Eye (tissue), 1 donor: ENCODE measurements at places on chromosomes 12 and 14.

- DNase-seq, result peak; percentile 56
Measured at GRCh38 chr12:2552000-2552756, 242.6 kb upstream of the FKBP4 start.

DNA sequence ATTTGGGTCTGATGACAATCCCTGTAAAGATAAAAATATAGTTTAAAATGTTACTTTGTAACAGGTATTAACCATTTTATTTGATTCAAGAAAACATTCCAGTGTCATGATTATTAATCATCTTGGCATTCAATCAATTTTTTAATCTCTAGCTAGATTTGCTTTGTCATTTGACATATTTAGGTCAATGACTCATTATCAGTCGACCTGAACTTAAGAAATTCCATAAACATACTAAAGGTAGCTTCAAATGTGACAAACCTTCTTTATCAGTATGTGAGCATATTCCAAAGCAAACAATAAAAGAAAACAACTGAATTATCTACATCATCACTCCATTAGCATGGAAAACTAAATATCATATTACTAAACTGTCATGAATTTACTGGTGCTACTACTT is 50.8 kb upstream of the CDKL1 start:
- DNase-seq, result no peak

DNA sequence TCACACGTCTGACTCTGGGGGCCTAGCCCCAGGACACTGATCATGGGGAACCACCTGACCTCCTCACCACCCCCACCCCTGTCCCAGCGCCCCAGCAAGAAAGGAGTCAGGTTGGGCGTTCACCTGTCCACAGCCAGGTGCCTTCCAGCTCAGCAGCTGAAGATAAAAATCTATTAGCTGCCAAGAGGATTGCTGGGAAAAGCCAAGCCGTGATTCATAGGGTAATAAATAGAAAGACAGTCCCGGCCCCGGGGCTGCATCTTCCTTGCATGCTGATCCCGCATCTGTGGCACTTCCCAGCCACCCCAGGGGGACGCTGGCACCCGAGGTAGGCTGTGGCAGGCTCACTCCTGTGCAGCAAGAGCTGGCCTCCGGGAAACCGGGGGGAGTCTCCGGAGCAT is 70.2 kb upstream of the NCOR2 start:
- DNase-seq, result no peak

GRCh38 chr14:54312166-54312801 is 84.5 kb upstream of the CDKN3 start:
- no peak for DNase-seq

DNA sequence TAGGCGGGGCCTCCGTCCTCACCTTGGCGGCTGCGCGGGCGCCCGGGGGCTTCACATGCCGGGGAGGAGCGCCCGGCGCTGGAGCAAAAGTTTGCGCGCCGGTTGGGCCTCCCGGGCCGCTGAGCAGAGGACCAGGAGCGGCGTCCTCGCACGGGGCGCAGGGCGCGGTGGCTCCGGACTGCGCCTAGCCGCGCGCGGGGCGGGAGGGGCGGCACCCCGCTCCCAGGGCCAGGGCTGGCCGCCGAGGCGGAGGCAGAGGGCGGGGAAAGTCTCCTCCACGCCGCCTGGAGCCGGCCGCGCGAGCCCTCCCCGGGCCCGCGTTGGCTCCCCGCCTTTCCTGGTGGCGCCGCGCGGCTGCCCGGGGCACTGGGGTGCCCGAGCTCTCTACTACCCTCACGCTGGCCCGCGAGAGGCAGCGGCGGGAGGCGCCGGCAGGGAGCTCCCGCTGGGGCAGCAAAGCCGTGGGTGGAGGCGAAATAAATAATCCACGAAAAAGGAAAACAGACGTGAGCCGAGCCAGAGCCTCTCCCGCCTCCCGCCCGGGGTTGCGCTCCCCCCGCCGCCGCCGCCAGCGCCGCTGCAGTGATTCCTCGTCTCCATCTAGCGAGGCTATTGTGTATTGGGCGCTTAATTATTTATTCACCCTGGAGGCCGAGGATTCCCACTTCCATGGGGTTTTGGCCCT is 400 bp upstream of the PRIMA1 start:
- peak; percentile 86 for DNase-seq

GRCh38 chr12:107344035-107344808 is 250.9 kb upstream of the CRY1 start:
- DNase-seq, result no peak

GRCh38 chr14:67268426-67269150 is 27.4 kb downstream of the PALS1 start:
- peak; percentile 42 for DNase-seq

- DNase-seq, result peak; percentile 69
Measured at GRCh38 chr12:20438299-20438779, 70.0 kb downstream of the PDE3A start.

GRCh38 chr12:27123642-27124041 is 41.3 kb upstream of the C12orf71 start:
- DNase-seq, result peak; percentile 5

DNA sequence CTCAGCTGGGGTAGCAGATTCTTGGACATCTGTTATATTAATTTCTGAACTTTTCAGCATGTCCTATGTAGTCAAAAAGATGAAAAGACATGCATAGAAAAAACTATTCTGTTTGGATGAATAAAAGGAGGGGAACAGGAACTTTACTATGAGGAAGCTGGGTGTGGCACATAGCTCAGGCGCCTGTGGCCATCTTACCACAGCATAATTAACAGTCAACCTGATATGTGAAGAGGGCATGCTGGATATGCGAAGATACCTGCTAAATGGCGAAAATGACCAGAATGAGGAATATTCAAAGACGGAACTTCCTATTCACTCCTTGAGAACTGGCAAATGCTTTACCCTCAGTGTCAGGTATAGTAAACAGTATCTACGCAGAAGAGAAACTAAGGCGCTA is 18.4 kb downstream of the SETD3 start:
- no peak for DNase-seq

GRCh38 chr14:58501214-58501816 is 73.8 kb downstream of the KIAA0586 start:
- DNase-seq, result peak; percentile 76

- DNase-seq, result no peak
Measured at GRCh38 chr14:99941211-99941610, 124.0 kb upstream of the EVL start.

GRCh38 chr14:89892953-89893352 is 61.6 kb downstream of the EFCAB11 start:
- DNase-seq, result no peak

DNA sequence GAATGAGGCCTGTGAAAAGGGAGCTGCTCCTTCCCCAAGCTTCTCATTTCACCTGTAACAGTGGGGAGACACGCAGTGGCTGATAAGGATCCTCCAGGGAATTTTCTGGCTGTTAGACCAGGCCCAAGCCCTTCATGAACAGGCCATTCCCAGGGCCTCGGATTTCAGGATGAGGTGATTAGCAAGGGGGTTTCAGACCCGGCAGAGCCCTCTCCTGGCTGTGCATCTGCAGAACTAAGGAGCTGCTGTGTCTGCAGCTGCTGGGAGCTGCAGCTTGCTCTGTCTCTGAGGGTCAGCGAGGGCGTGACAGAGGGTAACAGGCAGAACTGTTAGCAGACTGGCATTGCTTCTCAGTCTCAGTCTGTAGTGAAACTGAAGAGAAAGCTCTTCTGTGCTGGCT is 110.4 kb downstream of the KCNA5 start:
- peak; percentile 34 for DNase-seq

GRCh38 chr12:96404696-96405095 is 4.5 kb upstream of the CDK17 start:
- DNase-seq, result no peak

- DNase-seq, result no peak
Measured at GRCh38 chr14:72771561-72771960, 122.3 kb downstream of the DPF3 start.

GRCh38 chr14:46369391-46369790 is 282.2 kb downstream of the RPL10L start:
- peak; percentile 82 for DNase-seq

DNA sequence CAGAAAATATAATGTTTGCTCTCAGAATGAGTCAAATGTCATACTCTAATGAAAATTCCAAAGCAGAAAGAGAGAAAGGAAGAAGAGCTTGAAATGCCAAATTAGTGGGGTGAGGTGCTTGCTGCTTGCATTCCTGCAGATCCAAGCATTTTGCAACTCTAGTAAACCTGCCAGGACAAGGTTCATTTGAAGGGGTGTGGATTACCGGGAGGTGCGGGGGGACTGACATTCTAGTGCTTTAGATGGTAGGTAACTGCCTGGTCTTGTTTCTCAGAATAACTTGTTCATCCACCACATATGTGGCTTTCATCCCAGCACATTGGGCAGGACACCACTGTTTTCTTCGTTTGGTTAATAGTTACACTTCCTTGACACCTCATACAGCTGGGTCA is 144.4 kb downstream of the AKAP6 start:
- DNase-seq, result peak; percentile 57

GRCh38 chr12:45827974-45828373 is 98.5 kb downstream of the ARID2 start:
- no peak for DNase-seq

- peak; percentile 68 for DNase-seq
Measured at GRCh38 chr12:132400011-132400641, 70.7 kb upstream of the GALNT9 start.

DNA sequence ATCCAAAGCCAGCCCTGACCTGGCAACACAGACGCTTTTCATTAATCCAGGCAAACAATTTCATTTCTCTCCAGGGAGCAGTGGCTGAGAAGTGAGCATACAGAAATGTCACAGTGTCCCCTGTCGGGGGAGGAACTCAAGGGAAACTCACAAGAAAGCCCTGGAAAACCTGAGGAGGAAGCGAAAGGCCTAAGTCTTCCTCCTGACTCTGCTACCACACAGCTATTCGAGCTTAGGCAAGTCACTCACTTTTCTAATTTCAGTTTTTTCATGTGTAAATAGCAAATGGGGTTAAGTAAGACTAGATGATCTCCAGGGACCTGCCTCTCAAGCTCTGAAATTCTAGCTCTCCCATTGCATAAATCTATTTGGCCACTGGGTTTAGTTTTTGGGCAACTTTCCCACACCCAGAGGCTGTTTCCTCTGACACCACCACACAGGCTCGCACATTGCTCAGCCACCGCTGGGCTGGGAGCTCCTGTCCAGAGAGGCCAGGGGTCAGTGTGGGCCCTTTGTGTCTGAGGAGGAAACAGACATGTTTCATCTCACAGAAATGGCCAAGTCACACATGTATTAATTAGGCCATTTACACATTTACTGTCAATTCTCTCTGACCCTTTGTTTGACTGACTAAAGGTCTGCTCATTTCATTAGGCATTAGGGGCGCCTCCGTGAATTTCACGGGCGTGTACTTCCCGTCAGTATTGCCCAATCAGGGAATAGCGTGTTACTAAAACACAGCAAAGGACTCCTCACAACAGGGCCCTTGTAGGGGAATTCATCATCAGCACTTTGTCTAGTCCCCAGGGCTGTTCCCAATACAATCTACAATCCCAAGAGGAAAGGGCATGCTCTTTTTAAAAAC is 9.8 kb upstream of the PNMA1 start:
- DNase-seq, result peak; percentile 66

DNA sequence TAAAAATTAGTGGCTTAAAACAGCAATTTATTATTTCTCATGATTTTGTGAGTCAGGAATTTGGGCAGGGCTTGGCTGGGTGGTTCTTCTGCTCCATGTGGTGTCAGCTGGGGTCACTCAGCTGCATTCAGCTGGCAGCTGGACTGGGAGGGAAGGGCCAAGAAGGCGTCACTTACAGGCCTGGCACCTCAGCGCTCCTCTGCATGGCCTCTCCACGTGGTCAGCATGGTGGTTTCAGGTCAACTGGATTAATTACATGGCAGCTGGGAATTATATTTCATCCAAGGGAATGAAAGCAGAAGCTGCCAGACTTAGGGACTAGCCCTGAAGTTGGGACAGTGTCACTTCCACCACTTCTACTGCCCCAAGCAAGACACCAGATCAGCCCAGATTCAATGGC is 27.5 kb upstream of the IRF2BPL start:
- no peak for DNase-seq

DNA sequence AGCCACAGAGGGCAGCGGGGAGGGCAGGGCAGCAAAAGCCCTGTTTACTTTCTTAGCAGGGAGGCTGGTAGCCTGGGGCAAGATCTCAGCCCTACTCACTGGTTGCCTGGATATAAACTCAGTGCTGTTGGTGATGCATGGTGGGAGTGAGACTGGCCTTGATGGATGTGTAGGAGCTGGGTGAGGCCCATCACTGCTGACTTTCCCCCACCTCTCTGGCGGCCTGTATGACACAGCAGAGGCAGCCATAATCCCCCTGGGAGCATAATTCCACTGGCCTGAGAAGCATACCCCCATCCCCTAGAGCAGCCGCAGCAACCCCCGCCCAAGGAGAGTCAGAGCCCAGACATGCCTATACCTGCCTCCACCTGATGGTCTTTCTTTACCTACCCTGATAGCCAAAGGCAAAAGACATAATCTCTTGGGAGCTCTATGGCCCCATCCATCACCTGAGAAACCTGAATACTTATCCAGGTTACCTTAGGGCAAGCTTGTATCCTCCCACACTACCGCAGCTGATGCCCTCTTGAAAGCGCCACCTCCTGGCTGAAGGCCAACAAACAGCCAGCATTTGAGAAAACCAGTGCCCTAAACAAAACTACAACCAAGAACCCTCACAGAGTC is 59.3 kb downstream of the DNAI7 start:
- DNase-seq, result no peak

GRCh38 chr14:90759370-90760077 is 56.7 kb downstream of the TTC7B start:
- DNase-seq, result no peak

- DNase-seq, result no peak
Measured at GRCh38 chr12:56935752-56936151, 1.5 kb upstream of the SDR9C7 start.

GRCh38 chr14:91774140-91775096 is 42.5 kb upstream of the CATSPERB start:
- DNase-seq, result no peak

DNA sequence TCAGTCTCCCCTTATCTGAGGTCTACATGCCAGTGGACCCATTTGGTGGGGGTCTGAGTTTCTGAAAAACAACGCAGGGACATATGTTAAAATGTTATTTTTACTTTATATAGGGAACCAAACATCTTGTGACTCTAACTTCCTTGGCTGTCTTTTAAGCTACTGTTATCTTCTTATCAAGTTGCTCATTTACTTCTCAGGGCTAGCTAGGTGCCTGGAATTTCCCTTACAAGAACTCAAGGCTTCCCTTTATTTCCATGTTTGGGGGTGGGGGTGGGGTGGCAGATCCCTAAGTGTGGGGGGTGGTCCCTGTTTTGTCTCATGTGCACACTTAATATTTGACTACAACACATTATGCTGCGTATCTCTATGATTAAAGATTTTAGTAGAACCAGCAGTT is 31.6 kb downstream of the PPP1R36 start:
- no peak for DNase-seq

GRCh38 chr12:67515679-67516340 is 132.7 kb upstream of the DYRK2 start:
- no peak for DNase-seq

GRCh38 chr14:85079842-85080730 is 449.9 kb upstream of the FLRT2 start:
- DNase-seq, result peak; percentile 81

- DNase-seq, result peak; percentile 75
Measured at GRCh38 chr14:72892103-72892878, 1.6 kb downstream of the DPF3 start.
